Stomach (tissue), 19 donors: ENCODE measurements at places on chromosomes 5 and 9. TPM values are rescaled to one million over a fixed set of nuclear protein-coding genes. Genes with fewer than 3 reads are reported as not detected.

- H3K36me3 ChIP-seq = peaks cover 100% of the 10 kb centered on the region
- H3K4me3 ChIP-seq = no peak overlapping the region
- DNase-seq = no peak
- H3K4me1 ChIP-seq = no peaks in the 10 kb centered on the region
- H3K27me3 ChIP-seq = no peaks in the 10 kb centered on the region
Measured at GRCh38 chr5:148403344-148403743, 19.6 kb downstream of the FBXO38 start.

- H3K27me3 ChIP-seq = no peaks in the 10 kb centered on the region
- DNase-seq = no peak
- no peak overlapping the region for H3K27ac ChIP-seq
- H3K4me3 ChIP-seq = no peak overlapping the region
Measured at GRCh38 chr9:11551106-11551505, 938.3 kb upstream of the PTPRD start.

GRCh38 chr9:100111235-100111634 is 12.2 kb downstream of the INVS start:
- no peak overlapping the region for H3K27ac ChIP-seq
- H3K27me3 ChIP-seq = no peaks in the 10 kb centered on the region
- peaks cover 24% of the 10 kb centered on the region for H3K36me3 ChIP-seq
- DNase-seq = peak; percentile 78

DNA sequence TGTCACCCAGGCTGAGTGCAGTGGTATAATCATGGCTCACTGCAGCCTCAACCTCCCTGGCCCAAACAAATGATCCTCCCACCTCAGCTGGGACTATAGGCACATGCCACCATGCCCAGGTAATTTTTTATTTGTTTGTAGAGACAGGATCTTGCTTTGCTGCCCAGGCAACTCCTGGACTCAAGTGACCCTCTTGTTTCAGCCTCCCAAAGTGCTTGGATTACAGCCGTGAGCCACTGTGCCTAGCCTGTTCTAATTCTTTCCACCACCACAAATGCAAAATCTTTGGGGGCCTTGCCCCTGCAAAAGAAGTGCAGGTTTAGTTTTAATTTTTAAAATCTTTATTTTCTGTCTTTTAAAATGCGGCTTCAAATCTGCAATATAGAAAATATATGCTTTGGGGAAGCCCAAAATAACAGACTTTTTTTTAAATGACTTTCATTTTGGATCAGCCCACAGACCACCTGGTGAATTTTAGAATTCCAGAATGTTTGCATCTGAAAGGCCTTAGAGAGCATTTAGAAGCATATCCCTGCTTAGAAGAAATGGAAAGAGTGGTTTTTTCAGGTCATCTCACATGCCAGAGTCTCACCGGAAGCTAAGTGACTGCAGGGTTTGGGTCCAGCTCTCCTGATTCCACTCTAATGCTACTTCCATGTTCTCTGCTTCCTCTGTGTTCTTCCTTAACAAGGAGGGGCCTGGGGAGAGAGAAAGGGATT is 111.4 kb upstream of the FER start:
- H3K4me3 ChIP-seq = no peak overlapping the region
- no peak for DNase-seq
- no peaks in the 10 kb centered on the region for H3K36me3 ChIP-seq
- H3K27ac ChIP-seq = no peak overlapping the region
- no peaks in the 10 kb centered on the region for H3K27me3 ChIP-seq

DNA sequence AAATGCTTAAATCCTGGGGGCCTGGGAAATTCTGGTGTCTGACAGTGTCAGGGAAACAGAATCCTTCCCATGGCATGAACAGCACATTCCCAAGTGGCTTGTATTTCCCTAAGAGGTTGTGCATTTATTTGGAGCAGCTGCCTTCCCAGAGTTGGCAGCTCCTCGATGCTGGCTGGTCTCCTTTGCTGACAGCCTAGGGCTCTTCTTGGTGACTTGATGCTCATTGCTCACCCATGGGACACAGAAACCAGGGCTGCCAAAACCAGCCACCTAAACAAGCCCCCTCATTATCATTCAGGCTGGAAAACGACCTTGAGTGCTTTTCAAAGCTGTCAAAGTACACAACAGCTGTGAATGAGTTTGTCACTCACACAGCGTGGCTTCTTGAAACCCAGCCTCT is 24.2 kb downstream of the ENHO start:
- no peak overlapping the region for H3K4me3 ChIP-seq
- peaks cover 27% of the 10 kb centered on the region for H3K4me1 ChIP-seq
- H3K27me3 ChIP-seq = no peaks in the 10 kb centered on the region
- no peaks in the 10 kb centered on the region for H3K36me3 ChIP-seq
- H3K27ac ChIP-seq = no peak overlapping the region
- no peak for DNase-seq

DNA sequence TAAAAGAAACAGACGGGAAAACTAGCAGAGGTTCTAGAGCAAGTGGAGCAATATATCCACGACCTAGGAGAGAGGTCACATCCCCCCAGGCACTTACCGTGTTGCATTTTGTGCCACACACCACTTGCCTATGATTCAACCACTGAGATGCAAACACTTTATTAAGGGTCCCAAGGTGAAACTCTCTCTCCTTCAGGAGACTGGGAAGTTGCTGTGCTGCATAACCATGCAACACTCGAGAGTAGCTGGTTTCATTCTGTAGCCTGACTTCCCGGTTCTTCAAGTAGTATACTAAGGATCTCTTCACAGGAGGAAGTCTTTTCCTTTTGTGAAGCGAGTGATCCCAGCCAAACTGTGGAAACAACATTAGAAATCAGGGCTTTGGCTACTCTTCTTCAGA is 1.6 kb downstream of the DCAF12 start:
- H3K4me1 ChIP-seq = peaks cover 57% of the 10 kb centered on the region
- H3K36me3 ChIP-seq = peaks cover 32% of the 10 kb centered on the region
- H3K27me3 ChIP-seq = no peaks in the 10 kb centered on the region
- H3K4me3 ChIP-seq = peak overlapping the region; percentile 81

- no peaks in the 10 kb centered on the region for H3K4me1 ChIP-seq
- no peak overlapping the region for H3K27ac ChIP-seq
- H3K4me3 ChIP-seq = no peak overlapping the region
- peak; percentile 16 for DNase-seq
Measured at GRCh38 chr9:38482918-38483592, 58.8 kb upstream of the IGFBPL1 start.

- DNase-seq = no peak
- no peaks in the 10 kb centered on the region for H3K4me1 ChIP-seq
- H3K36me3 ChIP-seq = no peaks in the 10 kb centered on the region
- H3K4me3 ChIP-seq = no peak overlapping the region
- H3K27ac ChIP-seq = no peak overlapping the region
Measured at GRCh38 chr9:132782037-132782436, 96.0 kb downstream of the AK8 start.

DNA sequence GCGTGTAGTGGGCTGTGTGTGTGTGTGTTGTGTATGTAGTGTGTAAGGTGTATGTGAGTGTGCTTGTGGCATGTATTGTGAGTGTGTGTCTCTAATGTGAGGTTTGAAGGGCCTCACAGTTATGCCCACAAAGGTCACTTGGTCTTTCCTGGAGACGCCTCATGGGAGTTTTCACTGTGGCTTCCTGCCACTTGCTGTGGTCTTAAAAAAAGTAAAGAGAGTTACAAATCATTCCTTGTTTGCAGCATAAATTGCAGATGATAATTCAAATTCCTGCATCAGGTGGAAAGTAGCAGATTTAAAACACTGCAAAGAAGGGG is 72.6 kb downstream of the TENT4A start:
- H3K4me1 ChIP-seq = peaks cover 5% of the 10 kb centered on the region
- no peak overlapping the region for H3K27ac ChIP-seq
- H3K36me3 ChIP-seq = no peaks in the 10 kb centered on the region
- DNase-seq = no peak
- H3K27me3 ChIP-seq = no peaks in the 10 kb centered on the region

GRCh38 chr5:80860924-80861613 is 99.1 kb upstream of the RASGRF2 start:
- no peaks in the 10 kb centered on the region for H3K4me1 ChIP-seq
- peaks cover 41% of the 10 kb centered on the region for H3K36me3 ChIP-seq
- no peaks in the 10 kb centered on the region for H3K27me3 ChIP-seq

DNA sequence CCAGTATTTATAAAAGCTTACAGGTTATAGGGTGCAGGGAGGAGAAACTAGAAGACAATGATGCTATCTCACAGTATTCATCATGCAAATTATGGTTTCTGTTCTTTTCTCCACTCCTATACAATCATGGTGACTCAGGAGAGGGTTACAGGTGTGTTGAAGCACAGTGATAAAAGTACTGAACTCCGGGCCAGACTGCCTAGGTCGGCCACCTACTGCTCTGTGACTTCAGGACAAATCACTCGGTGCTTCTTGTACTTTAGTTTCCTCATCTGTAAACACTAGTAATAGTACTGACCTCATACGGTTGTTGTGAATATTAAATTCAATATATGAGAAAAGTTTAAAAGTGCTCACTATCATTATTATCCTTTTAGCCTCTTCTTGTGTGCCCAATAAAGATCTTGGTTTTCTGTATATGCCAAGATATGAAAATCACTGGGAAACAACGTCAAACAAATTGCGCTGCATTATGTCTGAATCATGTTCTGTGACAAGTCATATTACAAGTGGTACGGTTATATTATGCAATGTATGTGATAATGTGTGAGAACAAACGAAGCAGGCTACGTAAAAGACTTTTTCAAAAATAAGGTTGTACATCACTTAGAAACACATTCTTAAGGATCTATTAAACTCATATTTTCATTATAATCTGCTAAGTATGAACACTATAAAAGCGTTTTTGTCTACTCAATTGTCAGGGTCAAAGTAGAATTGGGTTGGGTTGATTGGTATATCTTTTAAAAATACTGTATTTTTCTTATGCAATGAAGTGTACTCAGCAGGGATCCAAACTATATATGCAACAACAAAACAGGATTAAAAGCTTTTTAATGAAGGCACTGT is 153.3 kb downstream of the EFNA5 start:
- DNase-seq = no peak
- no peak overlapping the region for H3K4me3 ChIP-seq

- H3K27ac ChIP-seq = no peak overlapping the region
- no peak overlapping the region for H3K4me3 ChIP-seq
- peaks cover 3% of the 10 kb centered on the region for H3K4me1 ChIP-seq
- no peak for DNase-seq
Measured at GRCh38 chr5:141941779-141942178, 16.2 kb downstream of the PCDH12 start.

DNA sequence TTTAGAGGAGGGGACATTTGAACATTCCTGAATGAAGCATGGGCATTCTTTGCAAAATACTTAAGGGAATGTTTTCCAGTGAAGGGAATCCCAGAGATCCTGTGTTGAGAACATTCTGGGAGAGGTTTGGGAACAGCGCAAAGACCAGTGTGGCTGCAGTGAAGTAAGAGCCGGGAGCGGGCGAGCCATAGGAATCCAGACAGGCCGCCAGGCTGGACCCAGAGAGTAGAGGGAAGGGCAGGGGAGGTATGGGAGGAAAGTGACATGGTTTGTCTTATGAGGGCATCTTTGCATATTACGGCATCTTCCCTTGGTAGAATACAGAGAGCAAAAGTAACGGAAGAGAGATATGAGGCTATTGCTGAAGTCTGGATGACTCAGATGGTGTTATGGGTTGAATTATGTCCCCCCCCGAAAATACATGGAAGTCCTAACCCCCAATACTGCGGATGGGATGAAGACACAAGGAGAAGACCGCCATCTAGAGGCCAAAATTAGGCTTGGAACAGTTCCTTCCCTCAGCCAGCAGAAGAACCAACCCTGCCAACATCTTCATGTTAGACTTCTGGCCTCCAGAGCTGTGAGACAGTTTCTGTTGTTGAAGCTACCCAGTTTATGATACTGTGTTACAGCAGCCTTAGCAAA is 268.2 kb downstream of the MAST4 start:
- no peaks in the 10 kb centered on the region for H3K36me3 ChIP-seq
- H3K4me1 ChIP-seq = no peaks in the 10 kb centered on the region
- no peak overlapping the region for H3K4me3 ChIP-seq
- H3K27me3 ChIP-seq = peaks cover 7% of the 10 kb centered on the region

GRCh38 chr5:43315682-43316081 is 2.5 kb upstream of the HMGCS1 start:
- no peaks in the 10 kb centered on the region for H3K36me3 ChIP-seq
- DNase-seq = no peak
- no peak overlapping the region for H3K4me3 ChIP-seq
- no peaks in the 10 kb centered on the region for H3K27me3 ChIP-seq
- peaks cover 29% of the 10 kb centered on the region for H3K4me1 ChIP-seq
- no peak overlapping the region for H3K27ac ChIP-seq

The ORM2 gene
- 2.0 TPM for total RNA-seq

The HEMGN gene
- not detected for total RNA-seq

The SLC6A3 gene
- not detected for total RNA-seq

The FAM78A gene
- not detected for total RNA-seq

The DNM1 gene
- 28.6 TPM for total RNA-seq

The CCDC171 gene
- total RNA-seq = 11.4 TPM

The ZCCHC10 gene
- total RNA-seq = 7.1 TPM

The C1QTNF2 gene
- total RNA-seq = 0.45 TPM
